D721Med (cell line): ENCODE measurements at places on chromosomes 1 and 21.

DNA sequence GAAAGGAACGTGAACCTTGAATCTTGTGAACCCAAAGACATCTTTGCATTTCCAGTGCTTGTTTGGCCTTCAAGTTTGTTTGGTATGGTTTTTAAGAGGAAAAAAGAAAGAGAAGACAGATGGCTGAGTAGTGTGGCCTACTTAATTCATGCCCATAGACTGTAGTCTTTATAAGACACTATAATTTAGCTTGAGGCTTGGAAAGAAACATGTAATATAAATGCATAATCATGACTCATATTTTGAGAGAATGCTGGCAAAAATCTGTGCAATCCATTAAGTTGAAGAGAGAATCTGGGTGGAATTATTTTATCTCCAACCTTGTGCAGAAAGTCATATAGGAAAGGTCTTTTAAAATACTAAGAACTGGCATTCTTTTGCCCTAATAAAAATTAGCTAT is 179.3 kb downstream of the SIPA1L2 start:
- DNase-seq: no peak

- DNase-seq: no peak
Measured at GRCh38 chr21:36780861-36781260, 81.9 kb downstream of the SIM2 start.

GRCh38 chr1:59225594-59226316 is 71.1 kb upstream of the FGGY start:
- no peak for DNase-seq

- no peak for DNase-seq
Measured at GRCh38 chr1:241460098-241460873, 59.3 kb downstream of the FH start.

GRCh38 chr1:9825093-9826074 is 1.6 kb upstream of the CLSTN1 start:
- no peak for DNase-seq
